ENCODE measurements at places on chromosomes 2 and 18.

GRCh38 chr2:118842661-118843482, 4.6 kb downstream of the EN1 start:
- DNase-seq: no peak

DNA sequence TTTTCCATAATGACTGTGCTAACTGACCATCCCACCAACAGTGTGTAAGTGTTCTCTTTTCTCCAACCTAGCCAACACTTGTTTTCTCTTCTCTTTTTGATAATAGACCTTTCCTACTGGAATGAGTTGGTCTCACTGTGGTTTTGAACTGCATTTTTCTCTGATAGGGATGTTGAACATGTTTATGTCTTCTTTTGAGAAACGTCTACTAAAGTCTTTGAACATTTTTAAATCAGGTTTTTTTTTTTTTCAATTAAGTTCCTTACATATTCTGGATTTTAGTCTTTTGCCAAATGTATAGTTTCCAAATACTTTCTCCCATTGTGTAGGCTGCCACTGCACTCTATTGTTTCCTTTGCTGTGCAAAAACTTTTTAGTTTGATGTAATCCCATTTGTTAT, 405.5 kb upstream of the FIGN start:
- no peak for DNase-seq

DNA sequence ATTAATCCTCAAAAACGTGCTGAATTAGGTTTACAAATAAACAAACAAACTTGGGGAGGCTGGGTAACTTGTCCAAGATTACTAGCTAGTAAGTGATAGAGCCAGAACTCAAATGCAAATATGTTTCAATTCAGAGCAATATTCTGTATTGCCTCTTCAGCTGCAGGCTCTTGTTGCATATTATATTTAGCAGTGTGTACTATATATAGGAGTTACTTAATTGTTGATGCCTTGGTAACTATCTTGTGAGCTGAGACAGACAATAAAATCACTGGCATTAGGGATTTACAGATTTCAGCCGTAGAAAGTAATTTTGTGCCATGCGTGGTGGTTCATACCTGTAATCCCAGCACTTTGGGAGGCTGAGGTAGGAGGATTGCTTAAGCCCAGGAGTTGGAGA, 10.2 kb upstream of the ANKRD12 start:
- no peak for DNase-seq

DNA sequence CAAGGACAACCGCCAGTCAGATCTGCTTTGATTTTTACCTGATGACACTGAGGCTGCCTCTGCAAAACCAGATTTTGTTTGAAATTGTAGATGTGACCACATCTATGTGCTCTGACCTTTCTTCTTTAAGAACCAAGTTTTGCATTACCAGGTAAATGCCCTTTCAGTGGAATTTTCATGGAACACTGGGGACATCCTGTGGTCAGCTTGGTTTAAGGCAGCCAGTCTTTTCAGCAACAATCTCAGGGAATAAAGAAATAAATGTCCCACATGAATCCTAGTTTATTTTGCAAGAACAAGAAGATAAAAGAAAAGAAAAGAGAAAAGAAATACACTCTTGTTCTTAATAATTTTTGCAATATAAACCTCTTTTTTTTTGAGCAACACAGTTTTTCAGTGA, 90.6 kb downstream of the POU3F3 start:
- no peak for DNase-seq

DNA sequence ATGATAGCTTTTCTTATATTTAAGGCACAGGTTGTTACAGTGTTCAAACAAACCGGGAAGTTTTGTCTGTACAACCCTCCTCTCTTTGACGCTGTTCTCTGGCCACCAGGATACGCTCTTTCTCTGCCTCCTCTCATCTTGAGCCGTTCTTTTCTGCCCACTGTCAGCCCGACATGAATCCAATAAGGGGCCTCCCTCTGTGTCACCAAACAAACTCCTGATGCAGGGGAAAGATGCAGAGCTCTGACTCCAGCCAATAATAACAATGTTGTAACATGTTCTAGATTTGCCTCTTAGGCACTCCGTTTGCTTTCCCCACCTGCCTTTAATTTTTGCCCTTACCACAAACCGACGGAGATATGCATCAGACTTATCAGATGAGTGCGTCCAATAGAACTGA, 449.3 kb downstream of the SLC4A3 start:
- DNase-seq: no peak

- DNase-seq: no peak
Measured at GRCh38 chr2:136171223-136171622, 53.3 kb upstream of the CXCR4 start.

GRCh38 chr2:38076152-38076709, 280 bp upstream of the CYP1B1 start:
- DNase-seq: no peak

GRCh38 chr2:176683618-176684111, 414.4 kb downstream of the MTX2 start:
- no peak for DNase-seq

DNA sequence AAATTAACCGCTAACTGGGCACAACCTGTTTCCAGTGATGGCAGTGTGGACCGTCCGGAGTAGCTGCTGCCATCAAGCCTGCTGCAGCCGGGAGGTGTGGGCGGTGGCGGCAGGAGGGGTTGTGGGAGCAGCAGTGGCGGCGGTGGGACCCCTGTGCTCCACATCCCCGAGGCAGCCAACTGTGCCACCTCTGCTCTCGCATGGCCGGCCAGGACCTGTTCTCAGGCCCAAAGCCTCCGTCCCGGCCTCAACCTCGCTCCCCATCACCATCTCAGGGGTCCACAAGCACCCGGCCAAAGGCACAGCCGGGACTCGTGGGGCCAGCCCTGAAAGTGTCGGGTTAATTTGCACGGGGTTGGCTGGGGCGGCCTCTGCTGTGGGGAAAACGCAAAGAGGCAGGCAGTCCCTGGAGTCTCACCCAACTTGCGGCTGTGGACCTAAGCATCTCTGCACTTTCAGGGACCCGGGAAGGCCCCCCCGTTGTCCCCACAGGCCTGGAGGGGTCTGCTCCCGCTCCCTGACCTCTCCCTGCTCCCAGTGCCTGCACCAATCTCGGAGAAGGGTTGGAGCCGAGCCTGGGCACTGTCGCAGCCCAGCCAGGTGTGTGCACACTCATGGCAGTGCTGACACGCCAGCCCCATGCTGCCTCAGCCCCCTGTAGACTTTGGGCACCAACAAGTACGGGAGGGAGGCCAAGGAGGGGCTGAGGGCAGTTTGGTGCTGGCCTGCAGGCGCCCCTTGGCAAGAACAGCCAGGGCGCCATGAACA, 44.4 kb upstream of the PEX13 start:
- DNase-seq: no peak

DNA sequence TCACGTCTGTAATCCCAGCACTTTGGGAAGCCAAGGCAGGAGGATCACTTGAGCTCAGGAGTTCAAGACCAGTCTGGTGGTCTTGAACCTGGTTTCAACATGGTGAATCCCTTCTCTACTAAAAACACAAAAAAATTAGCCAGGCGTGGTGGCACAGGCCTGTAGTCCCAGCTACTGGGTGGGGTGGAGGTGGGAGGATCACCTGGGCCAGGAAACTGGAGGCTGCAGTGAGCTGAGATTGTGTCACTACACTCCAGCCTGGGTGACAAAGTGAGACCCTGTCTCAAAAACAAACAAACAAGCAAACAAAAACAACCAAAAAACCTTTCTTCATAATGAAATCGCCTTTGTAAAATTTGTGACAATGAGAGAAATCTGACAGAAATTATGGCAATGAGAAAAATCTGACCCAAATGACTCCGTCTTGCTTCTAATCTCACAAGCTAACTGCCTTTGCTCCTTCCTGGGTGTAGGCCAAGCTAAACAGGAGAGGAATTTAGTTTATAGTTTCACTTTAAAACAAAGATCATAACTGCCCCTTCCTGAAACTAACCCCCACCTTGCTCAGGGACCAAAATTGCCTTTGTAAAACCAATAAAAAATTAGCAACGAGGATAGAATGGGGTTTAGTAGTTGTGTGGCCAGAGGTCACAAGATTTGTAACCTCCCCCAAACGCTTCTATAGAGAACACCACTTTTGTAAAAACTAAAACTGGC, 60.7 kb upstream of the KIF5C start:
- no peak for DNase-seq

- no peak for DNase-seq
Measured at GRCh38 chr2:62504657-62505056, 1.3 kb downstream of the TMEM17 start.

DNA sequence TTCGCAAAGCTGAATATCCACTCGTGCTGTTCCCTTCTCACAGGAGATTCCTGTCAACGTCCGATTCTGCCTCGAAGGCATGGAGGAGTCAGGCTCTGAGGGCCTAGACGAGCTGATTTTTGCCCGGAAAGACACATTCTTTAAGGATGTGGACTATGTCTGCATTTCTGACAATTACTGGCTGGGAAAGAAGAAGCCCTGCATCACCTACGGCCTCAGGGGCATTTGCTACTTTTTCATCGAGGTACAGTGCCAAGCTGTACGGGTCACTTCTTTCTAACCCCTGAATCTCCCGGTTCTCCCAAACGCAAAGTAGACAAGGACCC, 14.6 kb downstream of the CNDP2 start:
- no peak for DNase-seq

- no peak for DNase-seq
Measured at GRCh38 chr2:190759749-190760213, 110.9 kb downstream of the NAB1 start.

DNA sequence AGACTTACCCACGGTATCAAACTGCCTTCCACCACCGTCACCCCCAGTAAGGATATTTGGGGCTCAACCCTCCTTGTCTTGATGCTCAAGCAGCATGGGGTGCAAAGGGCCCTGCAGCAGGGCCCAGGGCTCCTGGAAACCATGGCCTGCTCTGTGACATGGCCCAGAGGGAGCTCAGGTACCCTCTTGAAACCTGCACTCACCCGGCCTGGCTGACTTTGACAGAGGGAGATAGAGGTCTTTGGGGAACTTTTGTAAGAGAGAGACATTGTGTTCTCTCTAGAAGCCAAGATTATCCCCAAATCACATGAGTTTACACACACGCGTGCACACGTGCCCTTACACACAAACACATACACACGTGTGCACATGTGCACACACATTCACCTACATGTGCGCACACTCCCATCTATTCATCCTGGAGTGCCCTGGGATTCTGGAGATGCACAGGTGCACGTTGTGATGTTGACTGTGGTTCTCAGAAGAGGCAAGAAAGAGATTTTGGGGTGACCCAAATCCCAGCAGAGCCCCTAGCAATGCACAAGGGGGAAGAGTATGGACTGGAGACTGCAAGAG, 19.6 kb upstream of the KCNK3 start:
- DNase-seq: no peak

DNA sequence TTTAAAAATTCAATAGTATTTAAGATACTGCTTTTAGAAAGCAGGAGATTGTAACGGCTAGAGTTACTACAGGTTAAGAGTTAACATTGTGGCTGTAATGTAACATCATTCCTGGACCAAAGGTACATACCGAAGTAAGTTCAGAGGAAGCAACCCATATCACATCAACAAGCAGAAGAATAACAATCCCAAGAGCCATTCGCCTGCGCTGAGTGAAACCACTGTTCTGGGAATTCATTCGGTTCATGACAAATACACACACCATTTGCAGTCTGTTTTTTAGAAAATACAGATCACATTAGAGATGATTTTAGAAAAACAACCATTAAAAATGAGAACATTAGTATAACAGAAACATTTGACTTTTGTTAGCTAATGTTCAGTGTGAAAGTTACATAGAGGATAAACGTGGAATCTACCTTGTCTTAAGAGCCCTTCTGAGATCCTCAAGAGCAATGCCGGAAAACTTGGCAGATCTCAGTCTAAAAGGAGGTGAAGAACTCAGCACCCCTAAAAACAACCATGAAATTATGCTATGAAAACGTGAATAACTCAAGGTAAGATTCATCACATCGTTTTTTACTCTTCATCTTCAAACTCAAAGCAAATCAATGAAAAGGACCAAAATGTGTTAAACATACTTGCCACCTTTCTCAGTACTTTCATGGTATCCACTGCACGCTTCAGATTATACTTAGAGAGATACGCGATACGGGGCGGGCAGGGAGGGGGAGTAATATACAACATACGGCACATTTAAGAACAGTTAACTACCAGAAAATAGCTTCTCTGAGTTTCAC, 1.2 kb downstream of the SLC35F5 start:
- DNase-seq: no peak

DNA sequence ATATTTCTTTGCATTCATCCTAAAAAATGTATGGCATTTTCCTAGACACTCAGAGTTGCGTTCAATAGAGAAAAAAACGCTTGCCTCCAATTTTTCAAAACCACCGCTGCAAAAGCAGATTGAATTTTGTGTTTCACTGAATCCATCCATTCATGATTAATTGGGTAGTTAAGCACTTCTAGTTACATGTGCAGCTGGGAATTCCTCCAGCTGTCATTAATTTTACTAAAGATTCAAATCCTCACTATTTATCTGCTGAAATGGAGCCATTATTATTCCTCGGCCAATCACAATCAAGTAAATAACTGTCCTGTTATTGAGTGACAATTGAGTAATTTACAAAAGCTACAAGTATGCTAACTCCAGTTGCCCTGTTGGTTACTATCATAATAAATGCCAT, 75.8 kb upstream of the ARL5A start:
- no peak for DNase-seq

- DNase-seq: no peak
Measured at GRCh38 chr2:20667151-20667530, 197 bp downstream of the GDF7 start.

GRCh38 chr18:78293940-78294541, 685.6 kb upstream of the SALL3 start:
- DNase-seq: no peak

DNA sequence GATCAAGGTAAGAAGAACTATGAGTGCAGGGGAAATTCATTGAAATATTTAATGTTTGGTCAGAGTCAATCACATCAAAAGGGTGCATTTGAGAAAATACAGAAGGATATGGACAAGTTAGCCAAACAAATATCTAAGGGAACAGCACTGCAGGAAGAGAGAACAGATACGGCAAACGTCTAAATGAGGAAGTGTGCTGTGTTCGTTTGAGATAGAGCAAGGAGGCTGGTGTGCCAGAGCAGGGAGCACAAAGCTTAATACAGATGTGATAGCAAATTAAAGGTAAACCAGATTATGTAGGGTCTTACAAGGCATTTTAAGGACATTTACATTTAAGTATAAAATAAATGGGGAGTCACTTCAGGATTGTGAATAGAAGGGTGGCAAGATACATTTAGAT, 241.3 kb upstream of the ZNF804A start:
- no peak for DNase-seq
